Kidney capillary endothelial cell (primary cell): ENCODE measurements at places on chromosomes 3 and 15.
A peak's percentile ranks its signal among the peaks of the same experiment; 100 is the strongest.

GRCh38 chr3:70816346-70816745, 503.9 kb upstream of the MDFIC2 start:
- DNase-seq = no peak

- DNase-seq = no peak
Observed at GRCh38 chr15:77859491-77860060, 217.9 kb downstream of the TBC1D2B start.

DNA sequence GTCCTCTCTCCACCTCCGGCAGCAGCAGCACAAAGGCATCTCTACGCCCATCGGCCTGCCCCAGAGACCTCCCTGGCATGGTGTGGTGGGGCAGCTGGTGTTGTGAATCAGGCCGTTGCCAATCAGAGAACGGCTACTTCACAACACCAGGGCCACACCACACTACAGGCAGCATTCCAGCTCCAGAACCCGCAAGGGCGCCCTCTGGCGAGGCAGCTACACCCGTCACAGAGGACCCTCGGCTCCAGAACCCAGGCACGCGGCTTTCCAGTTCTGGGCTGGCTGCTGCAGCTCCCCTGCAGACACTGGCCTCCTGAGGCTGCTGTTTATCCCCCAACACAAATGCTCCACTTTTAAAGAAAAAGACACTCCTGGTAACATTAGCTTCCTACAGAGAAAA, 127.5 kb upstream of the TOPAZ1 start:
- peak; percentile 10 for DNase-seq

DNA sequence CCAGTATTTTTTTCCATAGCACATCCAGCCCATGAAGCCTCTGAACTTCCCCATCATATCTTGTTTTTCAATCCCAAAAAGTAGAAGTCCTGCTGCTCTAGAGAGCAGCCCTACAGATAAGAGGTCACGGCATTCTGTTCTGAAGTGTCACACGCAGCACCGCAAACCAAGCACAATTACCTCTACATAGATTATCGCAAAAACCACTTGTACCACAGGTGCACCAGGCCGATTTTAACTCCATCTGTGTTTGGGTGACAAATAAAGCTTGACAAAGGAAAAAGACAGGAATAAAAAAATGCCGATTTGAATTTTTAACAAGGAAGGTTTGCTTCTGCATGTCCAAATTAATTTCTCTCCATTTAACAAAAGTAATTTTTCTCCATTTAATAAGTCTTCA, 113.7 kb downstream of the MYO5A start:
- no peak for DNase-seq

DNA sequence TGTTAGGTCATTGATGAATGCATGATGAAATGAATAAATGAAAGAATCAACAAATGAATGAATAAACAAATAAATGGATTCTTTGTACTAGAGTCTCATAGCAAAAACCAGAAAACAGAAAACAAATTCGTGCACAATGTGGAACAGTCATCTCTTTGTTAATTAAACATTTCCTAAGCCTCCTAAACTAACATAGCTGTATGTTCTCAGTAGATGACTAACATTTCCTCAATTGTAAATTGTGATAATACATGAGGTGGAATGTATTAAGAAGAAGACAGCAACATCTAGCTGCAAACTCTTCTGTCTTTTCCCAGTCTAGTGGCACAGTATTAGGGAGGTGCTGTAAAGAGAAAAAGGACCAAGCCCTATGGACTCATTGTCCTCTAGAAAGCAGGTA, 1021.0 kb downstream of the MCTP2 start:
- DNase-seq = peak; percentile 48
